A549 treated with ZK216348 at 1 μM for 4 hours (cell line): ENCODE measurements at places on chromosomes 16 and 17. TPM values are rescaled to one million over a fixed set of nuclear protein-coding genes. Genes with fewer than 3 reads are reported as not detected.

GDPD1 gene
- total RNA-seq = 0.60 to 1.3 TPM (median 0.92 TPM) in 5 replicates

AURKB gene
- 144 to 164 TPM (median 152 TPM) in 5 replicates for total RNA-seq

TBC1D3G gene
- not detected in 5 replicates for total RNA-seq

C17orf67 gene
- total RNA-seq = 1.3 to 2.8 TPM (median 2.4 TPM) in 5 replicates

MT4 gene
- total RNA-seq = not detected in 5 replicates

EMP2 gene
- total RNA-seq = 21.1 to 33.5 TPM (median 29.5 TPM) in 5 replicates

ASGR1 gene
- total RNA-seq = 0.69 to 2.2 TPM (median 1.1 TPM) in 5 replicates

CACNB1 gene
- 4.1 to 5.9 TPM (median 5.6 TPM) in 5 replicates for total RNA-seq

TRPV3 gene
- 0.15 to 0.92 TPM (median 0.33 TPM) in 5 replicates for total RNA-seq

KRT9 gene
- total RNA-seq = not detected in 5 replicates

WFIKKN1 gene
- 0.18 to 0.26 TPM (median 0.22 TPM) in 4 of 5 replicates, not detected in the other for total RNA-seq

MPP3 gene
- 11.5 to 19.4 TPM (median 16.2 TPM) in 5 replicates for total RNA-seq

PTX4 gene
- total RNA-seq = 0.14 TPM in 1 of 5 replicates, not detected in the others

TPSB2 gene
- total RNA-seq = 0.20 to 0.27 TPM in 2 of 5 replicates, not detected in the others

ADGRG1 gene
- total RNA-seq = 101 to 249 TPM (median 188 TPM) in 5 replicates

PPP1R1B gene
- 0.16 to 0.19 TPM in 2 of 5 replicates, not detected in the others for total RNA-seq

TPSD1 gene
- total RNA-seq = not detected in 5 replicates

RAB40C gene
- 9.9 to 20.9 TPM (median 20.2 TPM) in 5 replicates for total RNA-seq

TBKBP1 gene
- total RNA-seq = 3.5 to 6.4 TPM (median 5.7 TPM) in 5 replicates

OXLD1 gene
- total RNA-seq = 21.5 to 68.1 TPM (median 60.6 TPM) in 5 replicates

NTN1 gene
- total RNA-seq = 0.37 to 0.55 TPM (median 0.43 TPM) in 5 replicates

PKMYT1 gene
- total RNA-seq = 44.4 to 98.5 TPM (median 91.4 TPM) in 5 replicates

CA4 gene
- 0.24 TPM in 1 of 5 replicates, not detected in the others for total RNA-seq
